Skin of body (tissue), 3 donors: ENCODE measurements at places on chromosomes 1 and 21. TPM values are rescaled to one million over a fixed set of nuclear protein-coding genes. Genes with fewer than 3 reads are reported as not detected.

- no peak for DNase-seq
Observed at GRCh38 chr1:208639382-208639781, 395.2 kb upstream of the PLXNA2 start.

- DNase-seq: no peak
Observed at GRCh38 chr1:168452329-168452728, 91.5 kb downstream of the XCL2 start.

The KLHDC8A gene
- 1.3 TPM for total RNA-seq

The SPRR5 gene
- 1.8 TPM for total RNA-seq
